Stimulated activated CD4-positive, alpha-beta T cell treated with anti-CD3 and anti-CD28 coated beads, Interleukin-4, amount 100 ng/mL, for 4 hours (primary cell): ENCODE measurements at places on chromosomes 7 and 10.
A peak's percentile ranks its signal among the peaks of the same experiment; 100 is the strongest.

GRCh38 chr7:147081117-147081516 is 964.5 kb downstream of the CNTNAP2 start:
- DNase-seq = no peak

DNA sequence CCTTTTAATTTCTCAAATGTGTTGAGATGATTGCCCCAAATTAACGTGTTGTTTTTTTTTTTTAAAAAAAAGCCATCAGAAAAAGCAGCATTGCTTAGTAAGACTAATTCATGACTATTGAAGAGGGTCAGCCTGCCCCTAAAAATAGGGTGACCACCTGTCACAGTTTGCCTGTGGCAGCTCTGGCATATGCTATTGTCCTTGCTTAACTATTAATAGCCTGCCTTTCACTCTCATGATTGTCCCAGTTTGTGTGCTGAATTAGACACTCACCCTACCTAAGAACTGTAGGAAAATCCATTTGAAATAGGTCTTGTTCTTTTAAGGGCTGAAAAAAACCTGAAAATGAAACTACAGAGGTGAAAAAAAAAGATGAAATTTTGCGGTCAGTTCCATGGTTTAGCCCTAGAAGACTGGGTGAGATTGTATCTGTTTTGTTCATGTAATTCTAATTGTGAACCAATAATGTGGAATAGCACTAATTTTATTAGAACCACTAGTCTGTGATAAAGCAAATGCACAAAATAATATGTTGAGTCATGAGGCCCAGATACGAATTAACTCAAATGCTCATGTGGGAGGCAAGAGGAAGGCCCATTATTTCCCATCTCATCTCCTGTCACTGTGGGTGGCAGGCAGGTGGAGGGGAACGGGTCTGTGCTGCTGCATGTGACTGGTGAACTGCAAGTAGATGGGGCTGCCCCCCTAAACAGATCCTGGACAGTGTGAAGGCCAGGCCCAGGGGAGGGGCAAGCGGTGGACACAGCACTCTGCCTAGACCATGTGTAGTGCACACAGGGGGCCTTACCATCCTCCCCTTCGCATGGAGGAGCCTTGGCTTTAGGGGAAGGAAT is 265.4 kb upstream of the NFE2L3 start:
- no peak for DNase-seq

- no peak for DNase-seq
Observed at GRCh38 chr7:73727952-73728351, 8.5 kb upstream of the STX1A start.

- no peak for DNase-seq
Observed at GRCh38 chr7:101598422-101598985, 30.6 kb downstream of the MYL10 start.

DNA sequence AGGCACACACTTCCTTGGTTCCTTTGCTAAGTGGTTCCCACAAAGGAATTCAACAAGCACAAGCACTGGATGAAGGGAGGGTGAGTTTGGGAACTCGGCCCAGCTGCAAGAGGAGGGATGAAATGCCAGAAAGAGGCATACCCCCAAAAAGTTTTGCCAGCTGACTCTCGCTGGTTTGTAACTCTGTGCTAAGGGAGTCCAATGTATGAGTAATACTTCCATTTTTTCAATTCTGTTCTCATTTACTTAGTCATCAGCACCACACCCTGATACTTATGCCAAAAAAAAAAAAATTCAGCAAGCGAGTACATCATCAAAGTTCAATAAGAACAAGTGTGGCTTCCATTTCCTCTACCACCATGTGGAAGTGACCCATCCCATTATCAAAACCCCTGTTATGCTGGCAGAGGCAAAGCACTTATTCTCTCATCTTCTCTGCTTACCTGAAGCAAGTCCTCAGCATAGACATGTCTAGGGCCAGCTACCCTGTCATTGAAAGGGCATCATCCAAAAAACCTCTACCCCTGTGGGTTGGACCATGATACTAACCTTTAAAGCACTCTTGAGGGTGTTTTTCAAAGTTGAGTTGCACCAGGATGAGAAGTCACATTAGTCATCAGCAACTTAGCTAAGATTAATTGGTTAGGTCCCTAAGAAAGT is 6.9 kb upstream of the HYCC1 start:
- DNase-seq = no peak

DNA sequence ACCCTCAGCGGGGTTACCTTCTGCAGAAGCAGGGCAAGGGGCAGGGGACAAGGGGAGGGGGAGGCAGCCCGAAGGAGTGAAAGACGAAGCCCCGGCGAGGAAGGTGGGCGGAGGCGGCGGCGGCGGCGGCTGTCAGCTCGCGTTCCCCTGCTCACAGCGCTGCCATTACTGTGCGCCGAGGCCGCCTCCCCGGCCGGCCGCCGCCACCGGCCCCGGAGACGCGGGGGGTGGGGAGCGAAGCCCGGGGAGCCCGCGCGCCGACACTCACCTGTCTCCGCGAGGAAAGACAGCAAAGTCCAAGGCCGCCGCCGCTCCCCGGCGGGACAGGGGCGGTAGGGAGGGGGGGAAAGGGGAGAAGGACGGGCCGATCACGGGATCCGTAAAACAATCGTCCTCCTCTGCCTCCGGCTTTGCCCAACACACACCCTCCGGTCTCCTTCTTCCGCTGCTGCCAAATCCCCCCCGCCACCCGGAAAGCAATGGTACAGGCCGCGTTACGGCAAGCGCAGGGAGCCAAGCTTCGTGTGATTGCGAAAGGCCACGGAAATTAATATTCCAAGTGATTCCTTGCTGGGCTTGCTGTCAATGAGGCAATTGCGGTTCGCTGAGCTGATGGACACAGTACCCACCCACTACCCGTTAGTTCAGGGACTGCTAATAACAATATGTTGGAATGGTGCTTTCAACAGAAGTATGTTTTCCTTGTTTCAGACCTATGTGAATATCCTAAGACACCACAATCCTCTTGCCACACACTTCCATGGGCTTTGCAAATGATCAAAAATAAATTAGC is at the start of gene CUL2:
CUL2 (minus strand) TSS at position 180 of the 793 bp plus-strand sequence. CDS start 19,024 bp downstream, outside the sequence.
- DNase-seq = peak; percentile 90

DNA sequence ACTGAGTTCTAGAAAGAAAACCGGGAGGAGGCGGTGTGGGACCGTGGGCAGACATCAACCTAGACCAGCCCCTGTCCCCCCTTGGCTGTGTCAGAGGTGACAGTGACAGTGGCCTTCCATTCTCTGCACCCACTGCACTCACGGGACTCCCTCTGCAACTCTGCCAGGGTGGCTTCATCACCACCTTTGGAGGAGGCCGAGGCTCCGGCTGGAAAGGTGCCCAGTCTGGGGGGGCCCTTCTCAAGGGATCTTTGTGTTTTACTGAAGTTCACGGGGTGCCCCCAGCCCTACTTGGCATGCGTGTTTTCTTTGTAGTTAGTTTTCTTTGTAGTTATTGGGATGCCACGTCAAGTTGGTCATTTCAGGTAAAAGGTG is 417.6 kb downstream of the DNAJB6 start:
- no peak for DNase-seq

- DNase-seq = no peak
Observed at GRCh38 chr7:101819183-101819582, 1.8 kb downstream of the CUX1 start.

- no peak for DNase-seq
Observed at GRCh38 chr10:119290301-119291048, 83.1 kb downstream of the GRK5 start.

DNA sequence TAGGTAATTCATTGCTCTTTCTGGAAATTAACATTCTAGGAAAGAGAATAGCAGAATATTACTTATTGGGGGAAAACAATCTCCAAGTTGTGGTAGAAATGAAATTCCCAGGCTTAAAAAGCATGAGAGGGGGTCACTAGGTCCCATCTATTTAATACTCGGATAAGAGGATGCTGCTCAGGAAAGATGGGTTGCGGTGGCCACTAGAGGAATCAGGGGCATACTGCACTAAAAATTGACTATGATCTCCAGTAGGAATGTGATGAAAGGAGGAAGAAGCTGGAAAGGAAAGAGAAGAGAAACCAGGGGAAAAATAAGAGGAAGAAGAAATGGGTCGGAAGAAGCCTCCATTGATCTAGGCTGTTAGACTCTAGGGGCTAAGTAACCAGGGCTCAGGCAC is 192.8 kb downstream of the GPAM start:
- DNase-seq = no peak

GRCh38 chr10:49579621-49580020 is 30.5 kb upstream of the SLC18A3 start:
- DNase-seq = no peak

DNA sequence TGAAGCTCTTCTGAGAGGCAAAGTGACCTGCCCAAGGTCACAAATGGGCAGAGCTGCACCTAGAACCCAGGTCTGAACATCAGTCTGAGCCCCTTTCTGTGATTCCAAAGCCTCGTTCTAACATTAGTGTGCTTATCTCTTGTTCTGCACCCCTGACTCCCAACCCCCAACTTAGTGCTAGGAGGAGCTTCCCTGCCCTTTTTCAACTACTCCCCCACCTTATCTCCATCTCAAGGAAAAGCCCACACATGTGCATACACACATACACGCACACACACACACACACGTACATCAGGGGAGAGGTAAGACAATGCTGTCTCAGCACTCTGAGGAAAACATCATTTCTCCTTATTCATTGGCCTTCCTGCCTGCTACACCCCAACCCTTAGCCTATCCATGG is 8.3 kb downstream of the PRRT4 start:
- DNase-seq = no peak

DNA sequence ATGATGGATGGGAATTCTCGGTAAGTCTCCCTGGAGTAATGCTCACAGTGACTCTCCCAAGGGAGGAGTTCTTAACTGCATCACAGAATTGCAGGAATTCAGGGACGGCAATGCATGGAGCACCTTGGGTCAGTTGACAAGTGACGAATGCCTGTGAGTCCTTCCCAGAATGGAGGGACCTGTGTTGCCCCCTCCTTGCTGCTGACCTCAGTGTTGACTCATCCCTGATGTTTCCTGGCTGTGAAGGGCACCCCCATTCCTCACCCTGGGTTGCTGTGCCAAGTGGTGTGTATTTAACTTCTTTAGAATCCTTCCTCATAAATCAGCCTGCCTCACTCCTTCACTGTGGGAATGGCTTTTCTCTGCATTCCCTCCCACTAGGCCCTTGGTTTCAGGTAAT is 98.9 kb downstream of the LRMDA start:
- no peak for DNase-seq

DNA sequence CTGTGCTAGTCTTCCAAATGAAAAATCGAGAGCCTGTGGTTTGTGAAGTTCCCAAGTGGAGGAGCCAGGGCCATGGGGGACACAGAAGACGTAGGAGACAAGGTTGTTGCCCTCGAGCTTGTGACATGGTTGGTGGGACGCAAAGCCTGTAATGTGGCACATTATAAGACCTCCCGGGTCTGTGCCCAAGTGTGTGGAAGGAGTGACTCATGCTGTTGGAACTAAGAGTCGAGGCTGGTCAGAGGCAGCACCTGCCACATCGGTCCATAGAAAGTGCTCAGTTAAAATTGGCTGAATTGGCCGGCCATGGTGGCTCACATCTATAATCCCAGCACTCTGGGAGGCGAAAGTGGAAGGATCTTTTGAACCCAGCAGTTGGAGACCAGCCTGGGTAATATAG is 27.0 kb upstream of the PODXL start:
- DNase-seq = no peak

DNA sequence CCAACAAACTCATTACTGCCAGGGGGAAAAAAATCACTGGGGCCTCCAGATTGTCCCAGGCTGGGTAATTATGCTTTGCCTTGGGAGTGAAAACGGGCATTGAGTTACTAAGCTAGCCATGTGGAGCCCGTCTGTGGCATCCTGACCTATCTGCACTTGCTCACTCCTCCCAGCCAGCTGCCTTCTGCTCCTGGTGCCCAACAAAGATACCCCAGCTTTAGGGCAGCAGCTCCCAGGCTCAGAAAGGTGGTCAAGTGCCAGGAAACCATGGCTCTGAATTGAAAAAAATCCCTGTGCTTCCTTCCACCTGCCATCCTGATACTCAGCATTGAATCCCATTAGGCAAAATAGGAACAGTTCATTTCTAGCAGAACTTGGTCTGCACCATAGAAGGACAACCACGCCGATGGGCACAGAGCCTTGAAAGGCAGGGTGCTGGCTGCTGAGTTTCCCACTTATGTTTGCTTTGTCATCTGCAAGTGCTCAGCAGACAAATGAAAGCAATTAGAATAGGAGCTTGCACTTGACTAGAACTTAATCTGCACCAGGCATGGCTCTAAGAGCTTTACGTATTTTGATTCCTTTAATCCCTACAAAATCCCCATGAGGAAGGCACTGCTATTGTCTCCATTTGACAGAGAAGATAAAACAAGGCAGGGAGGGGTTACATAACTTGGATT is 42.8 kb downstream of the HSPA12A start:
- DNase-seq = no peak

DNA sequence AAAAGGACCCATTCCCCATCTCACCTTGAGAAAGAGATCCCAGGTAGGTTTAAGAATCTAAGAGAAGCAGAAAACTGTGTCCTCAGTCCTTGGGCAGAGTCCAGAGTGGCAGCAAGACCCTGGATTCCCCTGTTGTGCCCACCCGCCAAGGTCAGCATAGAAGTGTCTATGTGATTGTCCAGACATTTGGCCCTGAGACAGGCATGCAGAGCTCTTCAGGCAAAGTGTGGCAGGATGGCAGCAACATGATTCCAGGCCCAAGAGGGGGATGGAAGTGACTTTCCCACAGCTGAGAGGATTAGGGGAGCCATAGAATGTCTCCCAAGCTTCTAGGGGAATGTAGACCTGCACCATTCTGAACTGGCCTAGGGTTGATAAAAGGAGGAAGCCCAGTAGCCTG is 39.1 kb upstream of the OPALIN start:
- DNase-seq = no peak

- no peak for DNase-seq
Observed at GRCh38 chr10:60714233-60714632, 64.0 kb upstream of the CDK1 start.

- DNase-seq = no peak
Observed at GRCh38 chr10:19169041-19169440, 120.4 kb downstream of the MALRD1 start.

- no peak for DNase-seq
Observed at GRCh38 chr7:100053215-100053614, 3.6 kb downstream of the ZSCAN21 start.

- no peak for DNase-seq
Observed at GRCh38 chr7:149473251-149473650, 12.4 kb upstream of the ZNF777 start.

DNA sequence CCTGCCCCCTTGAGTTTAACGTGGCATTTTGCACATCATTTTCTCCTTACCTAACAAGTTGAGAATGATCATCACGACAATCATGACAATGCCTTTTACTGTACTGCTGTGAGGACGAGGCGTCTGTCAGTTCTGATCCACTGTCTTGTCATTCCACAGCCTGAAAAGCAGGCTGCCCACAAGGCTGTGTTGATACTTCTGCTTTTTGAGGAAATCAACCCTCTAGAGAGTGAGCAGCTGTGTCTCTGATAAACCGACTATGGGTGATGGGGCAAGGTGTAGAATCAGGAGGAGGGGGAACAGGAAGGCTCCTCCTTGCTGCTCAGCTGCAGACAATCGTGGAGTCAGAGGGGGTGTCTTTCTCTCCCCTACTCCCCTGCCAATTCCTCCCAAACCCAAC is 30.6 kb upstream of the C10orf120 start:
- DNase-seq = no peak
